ENCODE measurements at places on chromosomes 5 and 9.

DNA sequence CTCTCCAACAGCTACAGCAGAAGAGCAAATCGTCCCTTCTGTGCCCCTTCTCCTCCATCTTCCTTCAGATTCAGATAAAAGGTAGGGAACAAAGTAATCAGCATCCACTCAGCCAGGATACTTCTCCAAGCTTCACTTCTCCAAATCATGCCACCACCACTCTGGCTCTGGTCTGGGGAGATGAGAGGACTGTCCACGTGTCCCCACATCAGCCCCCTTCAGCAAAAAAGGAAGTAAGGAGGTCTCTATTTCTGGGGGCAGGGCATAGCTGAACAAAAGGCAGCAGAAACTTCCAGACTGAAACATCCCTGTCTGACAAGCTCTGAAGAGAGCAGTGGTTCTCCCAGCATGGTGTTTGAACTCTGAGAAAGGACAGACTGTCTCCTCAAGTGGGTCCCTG, 116.9 kb downstream of the C5orf15 start:
- no peak for DNase-seq

DNA sequence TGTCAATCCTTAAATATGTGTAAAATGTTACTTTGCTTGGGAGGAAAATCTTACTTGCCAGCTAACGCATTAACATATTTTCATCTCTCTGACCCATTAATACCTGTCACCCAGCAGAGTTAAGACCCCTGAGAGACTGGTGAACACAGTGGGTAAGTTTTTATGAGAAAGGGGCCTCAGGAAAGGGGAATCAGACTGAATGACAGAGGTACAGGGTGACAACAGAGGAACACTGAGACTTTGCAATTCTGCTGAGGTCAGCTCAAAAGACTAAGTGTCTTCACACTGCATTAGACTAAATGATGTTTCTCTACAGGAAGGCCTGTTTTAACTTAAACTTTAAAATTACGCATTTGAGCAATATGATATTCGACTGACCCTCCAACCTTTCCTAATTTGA, 223.8 kb downstream of the EFNA5 start:
- DNase-seq: no peak

GRCh38 chr5:179054036-179054785, 6.0 kb upstream of the ZNF354C start:
- no peak for DNase-seq

DNA sequence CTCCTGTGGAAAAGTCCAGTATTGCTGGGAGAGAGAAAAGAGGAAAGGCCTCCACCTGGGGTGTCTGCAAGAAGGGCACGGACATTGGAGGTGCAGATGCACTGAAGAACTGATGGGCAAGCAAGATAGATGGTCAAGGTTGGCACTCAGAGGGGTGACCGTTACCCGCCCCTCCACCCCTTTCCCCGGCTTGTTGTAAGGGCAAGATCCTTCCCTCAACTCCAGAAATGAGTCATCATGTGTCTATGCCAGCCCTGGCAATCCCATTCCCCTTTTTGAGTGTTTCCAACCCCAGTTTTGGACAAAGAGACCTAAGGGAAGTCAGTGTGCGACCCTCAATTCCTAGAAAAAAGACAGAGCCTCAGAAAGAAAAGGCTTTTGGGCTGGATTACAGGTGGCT, 34.9 kb upstream of the ATP6V1G1 start:
- DNase-seq: no peak

- no peak for DNase-seq
Measured at GRCh38 chr9:13719446-13719845, 440.0 kb upstream of the MPDZ start.
